ENCODE measurements at places on chromosomes 16 and 17. TPM values are rescaled to one million over a fixed set of nuclear protein-coding genes. Genes with fewer than 3 reads are reported as not detected.
A peak's percentile ranks its signal among the peaks of the same experiment; 100 is the strongest.

DNA sequence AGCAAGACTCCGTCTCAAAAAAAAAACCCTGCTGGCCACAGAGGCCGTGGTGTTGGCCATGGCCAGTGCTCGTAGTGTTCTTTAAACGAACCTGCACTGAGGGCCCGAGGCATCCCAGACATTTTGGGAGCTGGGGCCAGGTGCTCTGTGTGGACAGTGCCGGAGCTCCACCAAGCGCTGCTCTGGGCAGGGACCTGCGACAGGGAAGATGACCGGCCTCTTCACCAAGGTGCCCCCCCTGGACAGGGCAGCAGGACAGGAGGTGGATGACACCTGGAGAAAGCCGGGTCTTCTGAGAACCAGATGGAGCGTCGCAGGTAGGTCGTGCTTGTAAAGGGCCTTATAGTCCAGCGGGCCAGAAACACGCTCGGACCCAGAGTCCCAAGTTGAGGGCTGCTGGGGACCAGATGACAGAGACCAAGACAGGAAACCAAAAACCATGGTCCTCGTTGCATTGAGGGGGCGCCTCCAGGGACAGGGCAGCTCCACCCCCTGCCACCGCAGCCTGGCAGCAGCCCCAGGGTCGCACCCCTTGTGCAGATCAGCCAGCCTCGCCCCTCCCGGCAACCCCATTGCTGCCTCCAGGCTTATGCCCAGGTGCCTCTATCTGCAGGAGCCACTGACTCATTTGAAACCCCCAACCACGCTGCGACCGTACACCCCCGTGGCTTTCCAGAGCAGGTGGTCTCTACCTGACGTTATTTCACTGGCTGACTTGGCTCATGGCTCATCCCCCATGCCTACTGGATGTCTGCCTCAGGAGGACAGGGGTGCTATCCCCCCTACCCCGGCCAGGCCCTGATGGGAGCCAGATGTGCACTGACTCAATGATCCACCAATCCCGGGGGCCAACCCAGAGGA, 4.2 kb upstream of the NTN3 start:
- DNase-seq, result no peak

DNA sequence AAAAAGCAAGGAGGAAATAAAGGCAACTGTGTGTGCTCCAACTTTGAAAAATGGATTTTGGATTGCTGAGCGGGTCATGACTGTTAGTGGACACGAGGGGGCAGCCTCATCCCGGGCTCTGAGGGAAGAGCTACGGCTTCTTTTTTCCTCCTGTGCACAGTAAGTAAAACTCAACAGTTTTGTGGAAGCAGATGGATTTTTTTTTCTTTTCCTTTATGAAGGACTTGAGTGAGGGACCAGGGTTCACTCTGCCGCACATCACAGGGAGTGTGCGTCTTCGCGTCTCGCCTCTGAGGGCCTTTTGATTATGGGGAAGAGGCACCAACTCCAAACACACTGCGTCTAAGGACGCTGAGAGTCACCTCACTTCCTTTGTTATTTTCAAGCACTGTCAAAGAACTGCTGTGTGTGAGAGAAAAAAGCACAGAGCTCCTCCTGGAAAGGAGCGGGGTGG, 80.3 kb upstream of the GOT2 start:
- DNase-seq, result peak; percentile 81

DNA sequence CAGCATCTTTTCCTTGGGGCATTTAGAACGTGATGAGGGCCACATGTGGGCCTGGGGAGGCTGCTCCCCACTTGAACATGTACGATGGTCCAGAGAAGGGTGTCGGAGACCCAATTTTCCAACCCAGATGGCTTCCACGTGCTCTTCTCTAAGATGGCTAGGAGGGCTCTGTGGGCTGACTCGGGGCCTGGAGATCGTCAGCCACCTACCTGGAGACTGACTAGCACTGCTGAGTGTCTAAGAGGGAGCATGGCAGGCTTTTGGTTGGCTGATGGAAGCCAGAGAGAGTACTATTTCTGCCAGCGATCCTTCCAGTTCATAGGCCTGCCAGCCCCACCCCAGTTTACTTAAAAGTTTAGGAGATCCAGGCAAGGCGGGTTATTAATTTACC, 60.2 kb upstream of the CLEC18A start:
- no peak for DNase-seq

- no peak for DNase-seq
Observed at GRCh38 chr17:2172999-2173398, 118.1 kb downstream of the HIC1 start.

DNA sequence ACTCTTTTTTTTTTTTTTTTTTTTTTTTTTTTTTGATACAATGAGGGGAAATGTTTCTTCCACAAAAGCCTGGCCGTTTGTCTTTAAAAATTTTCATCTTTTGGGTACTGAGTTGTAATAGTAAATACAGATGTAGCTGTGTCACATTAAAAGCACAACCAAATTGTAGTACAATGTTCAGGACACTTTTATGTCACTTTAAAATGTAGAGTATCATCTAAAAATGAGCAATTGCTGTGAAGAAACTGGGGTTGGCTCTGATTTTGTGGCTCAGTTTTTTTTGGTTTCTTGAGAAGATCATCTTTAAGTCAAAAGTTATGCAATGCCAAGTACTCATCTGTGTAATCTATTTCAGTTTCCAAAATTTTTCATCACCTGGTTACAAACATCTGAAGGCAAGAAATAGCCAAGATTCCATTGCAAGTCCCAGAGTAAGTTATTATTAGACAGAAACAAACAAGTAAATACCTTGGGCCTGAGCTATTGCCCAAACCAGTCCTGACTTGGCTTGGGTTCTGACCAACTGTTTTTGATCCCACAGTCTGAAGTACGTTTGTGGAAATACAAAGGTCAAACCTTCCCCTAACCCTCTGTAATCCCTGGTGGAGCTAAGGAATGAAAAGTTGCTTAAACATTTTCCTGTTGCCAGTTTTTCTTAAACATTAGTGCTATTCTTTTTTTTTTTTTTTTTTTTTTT, 717.2 kb downstream of the WWOX start:
- peak; percentile 89 for DNase-seq

DNA sequence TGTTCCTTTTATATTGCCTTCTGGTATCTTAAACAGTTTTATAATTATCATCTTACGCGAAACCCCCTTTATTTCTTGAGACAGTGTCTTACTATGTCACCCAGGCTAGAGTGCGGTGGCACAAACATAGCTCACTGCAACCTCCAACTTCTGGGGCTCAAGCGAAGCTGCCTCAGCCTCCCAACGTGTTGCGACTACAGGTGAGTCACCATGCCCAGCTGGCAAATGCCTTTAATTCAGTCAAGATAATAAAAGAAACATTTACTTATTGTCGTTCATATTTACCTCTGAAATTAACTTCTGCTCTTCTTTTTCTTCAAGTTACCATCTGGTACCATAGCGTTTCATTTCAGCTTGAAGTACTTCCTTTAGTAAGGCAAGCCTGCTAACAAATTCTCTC, 43.9 kb downstream of the FBXL20 start:
- no peak for DNase-seq

The MPP2 gene
- total RNA-seq, result 4.6 TPM

The CFAP97D1 gene
- not detected for total RNA-seq

The MMP2 gene
- 363 TPM for total RNA-seq

The ANKRD40CL gene
- not detected for total RNA-seq

The OTOP3 gene
- 1.4 TPM for total RNA-seq

The IRX6 gene
- total RNA-seq, result 0.10 TPM

The SLC16A6 gene
- 2.7 TPM for total RNA-seq

The ATP2C2 gene
- 5.7 TPM for total RNA-seq

All from tongue (tissue), 3 donors.